ENCODE measurements at places on chromosomes 11 and 22.

DNA sequence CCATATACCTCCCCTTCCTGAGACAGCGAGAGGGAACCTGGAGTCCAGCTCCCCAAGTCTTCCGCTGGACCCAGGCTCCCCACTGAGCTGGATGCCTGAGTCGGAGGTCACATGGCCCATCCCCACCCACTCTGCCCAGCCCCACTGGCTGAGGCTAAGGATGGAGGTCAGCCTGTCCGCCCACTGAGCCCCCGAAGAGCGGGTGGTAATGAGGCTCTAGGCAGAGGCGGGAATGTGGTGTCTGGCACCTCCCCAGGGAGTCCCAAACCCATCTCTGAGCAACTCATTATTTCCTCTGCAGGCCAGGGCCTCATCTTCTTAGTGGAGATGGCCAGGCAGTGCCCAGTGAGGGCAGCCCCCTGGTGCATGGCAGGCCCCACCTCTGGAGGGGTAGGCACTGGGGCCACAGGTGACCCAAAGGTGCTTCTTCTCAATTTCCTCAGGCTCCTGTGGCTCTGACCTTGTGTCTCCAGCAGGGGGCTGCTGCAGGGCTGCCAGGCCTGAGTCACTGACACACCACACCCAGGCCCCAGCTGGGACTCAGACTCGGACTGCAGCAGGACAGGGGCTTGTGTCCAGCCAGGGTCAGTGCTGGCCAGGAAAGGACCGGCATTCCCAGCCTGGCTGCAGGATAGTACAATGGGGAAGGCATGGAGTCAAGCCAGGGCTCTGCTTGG is 10.2 kb upstream of the PDE2A start:
- H3K4me3 ChIP-seq: no peak overlapping the region
- H3K27ac ChIP-seq: no peak overlapping the region
- H3K27me3 ChIP-seq: no peaks in the 10 kb centered on the region
- H3K4me1 ChIP-seq: peaks cover 1% of the 10 kb centered on the region
- H3K36me3 ChIP-seq: peaks cover 41% of the 10 kb centered on the region

DNA sequence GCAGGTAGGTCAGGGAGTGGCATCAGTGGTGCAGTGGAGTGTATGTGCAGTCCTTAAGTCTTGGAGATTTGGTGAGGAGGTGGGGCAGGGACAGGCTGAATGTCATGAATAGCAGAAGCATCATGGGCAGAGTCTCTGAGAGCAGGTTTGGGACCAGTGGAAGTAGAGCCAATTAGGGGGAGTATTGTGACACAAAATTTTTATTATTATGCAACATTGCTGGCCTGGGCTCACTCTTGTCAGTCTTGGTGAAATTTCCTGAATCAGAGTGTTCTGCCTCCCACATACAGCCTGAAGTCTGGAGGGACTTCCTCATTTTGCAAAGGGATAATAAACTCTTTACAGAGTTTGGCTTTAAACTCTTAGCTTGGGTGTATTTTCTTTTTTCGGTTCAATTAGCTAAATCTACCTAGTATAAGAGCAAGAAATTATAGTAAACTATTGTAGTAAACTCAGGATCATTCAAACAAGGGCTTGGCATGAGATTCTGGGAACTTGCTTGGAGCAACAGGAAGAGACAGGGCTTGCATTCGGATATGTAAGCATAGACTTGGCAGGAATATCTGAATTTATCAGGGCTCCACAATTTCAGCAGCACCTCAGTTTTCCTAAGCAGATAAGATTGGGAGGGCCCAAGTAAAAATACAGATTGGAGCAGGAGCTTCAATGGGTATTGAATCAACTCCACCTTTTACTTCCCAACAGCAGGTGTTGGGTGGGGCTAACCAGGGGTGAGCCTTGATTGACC is 67.7 kb downstream of the FDX1 start:
- DNase-seq: no peak
- H3K27ac ChIP-seq: no peak overlapping the region
- no peaks in the 10 kb centered on the region for H3K4me1 ChIP-seq
- no peak overlapping the region for H3K4me3 ChIP-seq
- H3K27me3 ChIP-seq: peaks cover 8% of the 10 kb centered on the region

- H3K4me3 ChIP-seq: no peak overlapping the region
- DNase-seq: no peak
- H3K4me1 ChIP-seq: peaks cover 16% of the 10 kb centered on the region
- H3K27me3 ChIP-seq: no peaks in the 10 kb centered on the region
- H3K27ac ChIP-seq: no peak overlapping the region
These were observed 20.3 kb downstream of the A4GALT start for GRCh38 chr22:42700355-42700754.

DNA sequence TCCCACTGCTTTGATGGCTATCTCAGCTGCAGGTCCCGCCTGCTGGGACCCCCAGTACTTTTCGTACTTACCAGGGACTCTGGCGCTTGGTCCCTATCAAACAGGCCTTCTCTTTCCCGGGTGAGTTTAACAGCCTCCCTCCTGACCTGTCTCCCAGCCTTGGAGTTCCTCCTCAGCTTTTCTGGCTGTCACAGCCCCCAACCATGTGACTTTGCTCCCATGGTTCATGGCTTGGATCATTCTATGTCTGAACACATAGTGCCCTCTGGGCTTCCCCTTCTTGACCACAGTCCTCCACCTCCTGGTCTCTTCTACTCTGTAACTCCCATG is 56.9 kb downstream of the PARVA start:
- H3K4me3 ChIP-seq: no peak overlapping the region
- H3K36me3 ChIP-seq: no peaks in the 10 kb centered on the region
- no peak for DNase-seq
- H3K4me1 ChIP-seq: no peaks in the 10 kb centered on the region

- no peak for DNase-seq
- H3K4me1 ChIP-seq: peaks cover 3% of the 10 kb centered on the region
- H3K36me3 ChIP-seq: no peaks in the 10 kb centered on the region
- H3K27ac ChIP-seq: no peak overlapping the region
- no peak overlapping the region for H3K4me3 ChIP-seq
These were observed 879.3 kb downstream of the DLG2 start for GRCh38 chr11:84747871-84748270.

DNA sequence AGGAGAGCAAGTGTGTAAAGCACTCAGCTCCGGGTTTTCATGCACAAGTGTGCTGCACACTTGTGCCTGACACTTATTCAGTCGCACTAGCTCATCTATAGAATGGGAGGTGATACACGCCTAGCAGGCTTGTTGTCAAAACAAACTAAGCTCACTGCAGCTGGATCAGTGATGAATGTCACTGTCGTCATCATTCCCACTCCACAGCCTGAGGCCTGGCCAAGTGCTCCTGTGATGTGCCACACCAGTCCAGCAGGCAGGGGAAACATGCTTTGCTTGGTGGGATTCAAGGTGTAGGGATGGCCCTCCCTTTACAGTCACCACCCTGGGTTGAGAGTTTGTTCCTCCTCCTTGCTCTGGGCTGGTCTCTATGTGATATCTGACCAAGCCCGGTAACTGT is 6.8 kb downstream of the MPST start:
- peaks cover 6% of the 10 kb centered on the region for H3K4me1 ChIP-seq
- H3K36me3 ChIP-seq: peaks cover 2% of the 10 kb centered on the region
- no peak overlapping the region for H3K27ac ChIP-seq
- DNase-seq: no peak

- H3K4me3 ChIP-seq: no peak overlapping the region
- no peak overlapping the region for H3K27ac ChIP-seq
These were observed 44.0 kb downstream of the SERPINH1 start for GRCh38 chr11:75606099-75606498.

DNA sequence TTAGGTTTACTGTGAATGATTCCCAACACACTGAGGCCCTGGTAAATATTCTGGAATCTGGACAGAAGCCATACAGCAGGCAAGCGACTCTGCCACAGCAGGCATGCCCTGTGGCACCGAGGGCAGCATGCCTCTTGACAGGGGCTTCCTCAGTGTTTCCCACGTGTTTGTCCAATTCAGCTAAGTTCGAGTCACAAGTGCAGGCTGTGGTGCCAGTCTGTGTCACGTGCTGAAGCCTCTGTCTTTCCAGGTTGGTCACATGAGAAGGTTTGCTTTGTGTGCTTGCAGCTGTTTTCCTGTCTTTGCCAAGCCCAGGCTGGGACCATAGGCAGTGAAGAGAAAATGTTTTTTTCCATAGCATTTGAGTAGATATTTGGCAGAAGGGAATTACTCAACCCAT is 2.4 kb upstream of the PPFIBP2 start:
- H3K27ac ChIP-seq: peak overlapping the region; percentile 97
- no peak for DNase-seq
- H3K36me3 ChIP-seq: peaks cover 4% of the 10 kb centered on the region
- H3K4me3 ChIP-seq: peak overlapping the region; percentile 58
- no peaks in the 10 kb centered on the region for H3K27me3 ChIP-seq

- peaks cover 3% of the 10 kb centered on the region for H3K27me3 ChIP-seq
- DNase-seq: no peak
- H3K27ac ChIP-seq: no peak overlapping the region
These were observed 19.8 kb upstream of the LRRC10B start for GRCh38 chr11:61488651-61489291.

DNA sequence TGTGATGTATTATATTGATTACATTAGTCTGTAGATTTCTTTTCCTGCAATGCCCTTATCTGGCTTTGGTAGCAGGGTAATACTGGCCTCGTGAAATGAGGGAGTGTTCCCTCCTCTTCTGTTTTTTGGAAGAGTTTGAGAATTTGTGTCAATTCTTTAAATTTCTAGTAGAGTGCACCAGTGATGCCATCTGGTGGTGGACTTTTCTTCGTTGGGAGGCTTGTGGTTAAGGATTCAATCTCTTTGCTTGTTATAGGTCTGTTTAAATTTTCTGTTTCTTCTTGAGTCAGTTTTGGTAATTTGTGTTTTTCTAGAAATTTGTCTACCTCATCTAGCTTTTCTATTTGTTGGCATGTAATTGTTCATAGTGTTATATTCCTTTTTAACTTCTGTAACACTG is 18.9 kb downstream of the SHANK3 start:
- no peak overlapping the region for H3K4me3 ChIP-seq
- H3K36me3 ChIP-seq: no peaks in the 10 kb centered on the region
- no peak overlapping the region for H3K27ac ChIP-seq
- DNase-seq: no peak
- H3K4me1 ChIP-seq: peaks cover 4% of the 10 kb centered on the region

- peaks cover 3% of the 10 kb centered on the region for H3K27me3 ChIP-seq
- no peaks in the 10 kb centered on the region for H3K4me1 ChIP-seq
- H3K36me3 ChIP-seq: no peaks in the 10 kb centered on the region
- H3K27ac ChIP-seq: no peak overlapping the region
- DNase-seq: no peak
These were observed 42.7 kb downstream of the NECTIN1 start for GRCh38 chr11:119686177-119686882.

DNA sequence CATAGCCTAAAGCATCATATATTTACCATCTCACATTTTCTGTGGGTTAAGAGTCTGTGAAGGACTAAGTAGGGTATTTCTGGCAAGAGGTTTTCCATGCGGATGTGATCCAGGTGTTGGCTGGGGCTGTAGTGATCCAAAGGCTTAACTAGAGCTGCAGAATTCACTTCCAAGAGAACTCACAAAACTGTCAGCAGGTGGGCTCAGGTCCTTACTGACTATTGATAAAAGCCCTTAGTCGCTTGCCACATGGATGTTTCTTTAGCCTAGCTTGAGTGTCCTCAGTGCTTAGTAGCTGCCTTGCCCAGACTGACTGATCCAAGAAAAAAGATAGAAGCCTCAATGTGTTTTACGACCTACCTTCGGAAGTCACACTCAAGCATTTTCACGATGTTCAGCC is 250.8 kb downstream of the CNTN5 start:
- no peaks in the 10 kb centered on the region for H3K27me3 ChIP-seq
- no peaks in the 10 kb centered on the region for H3K36me3 ChIP-seq
- H3K27ac ChIP-seq: no peak overlapping the region
- H3K4me3 ChIP-seq: no peak overlapping the region
- no peaks in the 10 kb centered on the region for H3K4me1 ChIP-seq
- DNase-seq: no peak

DNA sequence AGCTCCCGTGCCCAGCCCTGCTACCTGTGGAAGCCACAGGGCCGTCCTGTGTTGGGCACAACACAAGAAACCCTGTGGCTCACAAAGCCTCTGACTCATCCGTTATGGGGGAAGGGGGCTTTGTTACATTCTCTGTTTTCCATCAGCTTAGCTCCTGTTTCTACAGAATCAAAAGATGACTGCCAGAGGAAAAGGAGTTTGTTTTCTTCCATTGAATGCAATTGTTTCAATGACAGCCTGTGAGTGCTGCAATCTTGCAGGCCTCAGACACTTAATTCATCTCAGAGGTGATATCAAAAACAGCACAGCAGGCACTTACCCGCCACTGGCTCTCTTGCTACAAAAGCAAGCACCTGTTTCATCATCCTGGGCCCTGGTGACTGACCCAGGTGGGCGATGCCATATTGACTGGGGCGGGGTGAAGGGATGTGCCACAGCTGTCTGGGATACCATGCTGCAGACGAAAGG is 194.3 kb downstream of the OPCML start:
- no peaks in the 10 kb centered on the region for H3K36me3 ChIP-seq
- no peaks in the 10 kb centered on the region for H3K4me1 ChIP-seq
- no peak for DNase-seq
- H3K27ac ChIP-seq: no peak overlapping the region

- H3K27me3 ChIP-seq: peaks cover 58% of the 10 kb centered on the region
- H3K4me1 ChIP-seq: peaks cover 47% of the 10 kb centered on the region
- no peak overlapping the region for H3K27ac ChIP-seq
- peaks cover 2% of the 10 kb centered on the region for H3K36me3 ChIP-seq
- no peak overlapping the region for H3K4me3 ChIP-seq
These were observed 3.2 kb upstream of the PAX6 start for GRCh38 chr11:31814176-31814868.

- H3K4me3 ChIP-seq: no peak overlapping the region
- no peaks in the 10 kb centered on the region for H3K27me3 ChIP-seq
- H3K4me1 ChIP-seq: no peaks in the 10 kb centered on the region
- no peak for DNase-seq
These were observed 82.7 kb downstream of the RASSF10 start for GRCh38 chr11:13091804-13092203.

DNA sequence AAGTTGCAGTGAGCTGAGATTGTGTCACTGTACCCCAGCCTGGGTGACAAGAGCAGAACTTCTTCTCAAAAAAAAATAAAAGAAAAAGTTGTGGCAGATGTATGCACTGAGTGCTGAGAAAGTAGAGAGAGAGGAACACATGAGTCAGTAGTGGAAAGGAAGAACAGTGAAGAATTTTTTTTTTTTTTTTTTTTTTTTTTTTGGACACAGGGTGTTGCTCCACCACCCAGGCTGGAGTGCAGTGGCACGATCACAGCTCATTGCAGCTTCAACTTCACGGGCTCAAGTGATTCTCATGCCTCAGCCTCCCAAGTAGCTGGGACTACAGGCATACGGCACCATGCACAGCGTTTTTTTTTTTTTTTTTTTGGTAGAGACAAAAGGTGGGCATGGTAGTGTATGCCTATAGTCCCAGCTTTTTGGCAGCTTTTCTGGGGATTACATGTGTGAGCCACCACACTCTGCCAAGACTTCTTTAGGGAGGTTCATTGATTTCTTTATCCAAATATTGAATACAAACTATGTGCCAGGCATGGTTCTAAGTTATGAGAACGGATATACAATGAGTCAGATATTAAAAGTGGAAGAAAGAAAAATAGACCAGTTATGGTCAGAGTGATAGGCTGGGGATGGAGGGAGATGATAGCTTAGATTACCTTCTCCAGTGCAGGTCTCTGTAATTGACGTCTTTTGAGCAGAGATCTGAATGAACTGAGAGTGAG is 62.0 kb downstream of the YAP1 start:
- H3K36me3 ChIP-seq: no peaks in the 10 kb centered on the region
- H3K27me3 ChIP-seq: peaks cover 13% of the 10 kb centered on the region
- DNase-seq: no peak
- no peaks in the 10 kb centered on the region for H3K4me1 ChIP-seq
- no peak overlapping the region for H3K27ac ChIP-seq
